NCI-H1436 (cell line): ENCODE measurements at places on chromosomes 2 and 18.

- DNase-seq = no peak
These were observed 20.0 kb upstream of the NABP1 start for GRCh38 chr2:191657977-191658376.

DNA sequence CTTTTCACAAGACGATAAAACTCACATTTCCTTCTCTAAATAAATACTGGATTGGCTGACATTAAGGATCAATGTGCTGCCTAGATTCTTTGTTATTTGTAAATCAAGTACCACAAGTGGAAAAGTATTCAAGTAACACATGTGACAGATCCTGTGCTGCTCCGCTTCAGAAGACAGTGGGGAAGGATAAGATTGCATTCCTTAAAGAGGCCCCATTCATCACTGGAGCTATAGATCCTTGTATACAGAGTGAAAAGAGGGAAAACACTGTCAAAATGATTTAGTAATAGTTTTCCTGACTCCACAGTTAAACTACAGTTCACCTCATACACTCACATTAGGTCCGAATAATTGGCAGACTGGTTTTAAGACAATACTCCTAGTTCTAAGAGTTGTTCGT is 108.0 kb upstream of the CSRNP3 start:
- no peak for DNase-seq

GRCh38 chr2:130391872-130392670 is 36.2 kb downstream of the PTPN18 start:
- DNase-seq = no peak

DNA sequence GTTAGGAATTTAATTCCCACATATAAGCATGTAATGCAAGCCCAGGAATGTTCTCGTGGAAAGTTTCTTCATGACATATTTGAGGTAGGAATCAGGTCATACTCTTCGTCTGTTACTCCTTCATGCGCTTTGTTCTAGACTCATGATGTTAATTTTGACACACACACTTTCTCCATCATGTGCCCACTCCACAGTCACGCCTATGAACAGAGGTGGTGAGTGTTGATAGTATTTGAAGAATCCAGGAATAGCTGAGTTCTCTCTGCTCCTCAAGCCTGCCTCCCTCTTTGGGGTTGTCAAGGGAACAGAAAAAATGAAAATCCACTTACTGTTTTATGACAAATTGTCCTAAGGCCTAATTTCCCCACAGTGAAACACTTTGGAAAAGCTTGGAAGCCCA is 117.3 kb upstream of the SERPINE2 start:
- no peak for DNase-seq

DNA sequence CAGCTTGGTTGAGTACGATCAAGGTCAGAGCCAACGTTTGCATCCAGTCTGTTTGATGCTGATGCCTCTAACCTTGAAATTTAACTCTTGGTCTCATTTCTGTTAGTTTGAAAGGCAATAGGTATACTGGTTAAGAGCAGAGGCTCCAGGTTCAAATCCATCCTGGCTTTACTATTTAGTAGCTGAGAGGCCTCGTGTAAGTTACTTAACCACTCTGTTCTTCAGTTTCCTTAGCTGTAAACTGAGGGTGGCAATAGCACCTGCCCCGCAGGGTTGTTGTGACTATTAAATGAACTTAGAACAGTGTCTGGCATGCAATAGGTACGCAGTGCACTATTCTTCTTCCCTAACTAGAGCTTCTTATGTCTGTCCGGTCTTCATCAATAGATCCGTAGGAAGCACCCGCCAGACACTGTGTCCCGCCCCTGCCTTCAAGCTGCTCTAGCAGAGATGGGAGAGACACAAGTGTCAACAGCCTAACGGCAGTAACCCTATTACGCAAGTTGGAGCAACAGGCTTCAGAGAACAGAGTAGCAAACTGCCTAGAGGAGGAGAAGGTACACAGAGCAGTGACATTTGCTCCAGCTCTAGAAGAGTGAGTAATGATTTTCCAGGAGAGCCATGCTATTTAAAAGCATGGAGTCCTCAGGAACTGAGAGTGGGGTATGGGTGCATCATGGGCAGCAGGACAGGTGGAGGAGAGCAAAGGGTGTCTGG is 62.7 kb upstream of the ST3GAL5 start:
- DNase-seq = no peak
